ENCODE measurements at places on chromosomes 2 and 18.

DNA sequence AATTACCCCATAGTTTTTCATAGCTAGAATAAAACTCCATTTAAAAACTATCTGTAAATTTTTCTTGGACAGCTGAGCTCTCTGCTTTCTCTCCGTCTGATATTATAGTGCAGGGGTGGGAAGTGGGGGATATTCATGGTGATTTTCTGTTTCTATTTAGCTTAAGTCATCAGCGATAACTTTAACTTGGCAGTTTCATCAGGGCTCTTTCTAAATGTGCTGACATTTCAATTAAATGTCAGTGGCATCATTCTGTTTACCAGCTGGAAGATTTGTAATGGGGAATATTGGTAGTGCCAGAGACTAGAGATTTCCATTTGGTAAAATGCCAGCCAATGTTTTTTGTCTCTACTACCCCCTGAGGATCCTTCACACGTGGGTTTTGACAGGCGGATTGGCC lies 53.5 kb upstream of the CAPN13 start:
- DNase-seq, result no peak

- no peak for DNase-seq
Observed at GRCh38 chr18:9109523-9109922, 7.0 kb downstream of the NDUFV2 start.

DNA sequence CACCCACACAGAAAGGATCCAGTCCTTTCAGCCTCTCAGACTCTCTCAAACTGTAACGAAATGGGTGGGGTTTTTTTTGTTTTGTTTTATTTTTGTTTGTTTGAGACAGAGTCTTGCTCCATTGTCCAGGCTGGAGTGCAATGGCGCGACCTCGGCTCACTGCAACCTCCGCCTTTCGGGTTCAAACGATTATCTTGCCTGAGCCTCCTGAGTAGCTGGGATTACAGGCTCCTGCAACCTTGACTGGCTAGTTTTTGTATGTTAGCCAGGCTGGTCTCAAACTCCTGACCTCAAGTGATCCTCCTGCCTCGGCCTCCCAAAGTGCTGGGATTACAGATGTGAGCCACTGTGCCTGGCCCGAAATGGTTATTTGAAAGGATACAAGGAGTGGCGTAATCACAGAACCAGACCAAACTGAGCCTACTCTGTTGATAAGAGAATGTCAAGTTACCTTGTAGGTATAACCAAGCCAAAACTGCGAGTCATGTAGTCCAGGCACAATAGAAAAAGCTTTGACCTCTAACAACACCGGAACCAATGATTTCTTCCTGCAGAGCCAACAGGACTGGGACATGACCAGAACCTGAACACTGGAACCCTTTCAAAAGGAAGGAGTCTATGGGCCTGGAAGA lies 72.5 kb downstream of the NCAPH start:
- no peak for DNase-seq

GRCh38 chr2:143205106-143205764 lies 76.0 kb downstream of the ARHGAP15 start:
- DNase-seq, result no peak

DNA sequence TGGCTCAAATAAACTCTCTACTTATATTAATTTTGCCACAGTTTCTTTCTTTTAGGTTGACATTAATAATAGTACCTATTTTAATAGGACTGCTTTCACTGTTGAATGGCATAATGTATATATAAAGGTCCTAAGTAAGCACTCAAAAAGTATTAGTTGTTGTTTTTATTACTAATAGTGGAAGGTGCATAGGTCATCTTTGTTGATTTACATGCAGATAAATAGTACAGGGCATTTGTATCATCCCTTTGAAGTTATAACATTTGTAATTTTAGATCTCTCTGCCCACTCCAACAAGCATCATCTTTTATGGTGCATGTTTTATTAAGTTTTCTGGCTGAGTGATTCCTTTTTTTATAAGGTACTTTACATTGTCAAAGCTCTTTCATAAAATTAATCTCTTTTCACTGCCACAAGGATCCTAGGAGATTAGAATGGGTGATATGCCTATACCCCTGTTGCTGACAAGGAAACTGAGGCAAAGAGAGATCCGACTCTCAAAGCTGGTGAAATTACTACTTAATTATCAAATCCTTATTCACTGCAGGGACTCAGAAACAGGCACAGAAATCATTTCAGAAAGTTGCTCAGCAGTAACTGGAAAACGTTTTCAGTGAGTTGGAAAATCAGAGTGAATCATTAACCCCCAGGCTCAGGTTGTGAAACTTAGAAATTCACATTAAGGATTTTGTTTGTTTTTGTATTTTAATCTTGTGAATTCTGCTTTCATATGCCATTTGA lies 299.6 kb downstream of the AGPS start:
- DNase-seq, result no peak

GRCh38 chr2:17030047-17030446 lies 364.4 kb upstream of the CYRIA start:
- DNase-seq, result no peak

DNA sequence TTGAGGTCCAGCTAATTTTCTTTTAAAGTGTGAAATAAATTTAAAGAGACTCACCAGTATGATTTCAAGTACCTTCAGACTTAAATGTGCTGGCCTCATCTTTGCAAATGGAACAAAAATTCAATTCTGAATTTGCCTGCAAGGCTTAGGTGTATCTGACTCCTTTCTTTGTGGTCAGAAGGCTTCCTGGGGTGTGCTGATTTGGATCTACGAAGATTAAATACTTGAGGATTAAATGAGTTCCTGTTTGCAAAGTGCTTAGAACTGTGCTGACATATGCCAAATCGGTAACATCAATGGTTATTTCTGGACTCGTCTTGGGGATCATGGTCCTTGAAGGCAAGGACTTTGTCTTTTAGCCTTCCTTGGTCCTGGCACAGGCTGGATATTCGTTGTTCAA lies 9.7 kb downstream of the KLHL29 start:
- no peak for DNase-seq

GRCh38 chr2:109406301-109406700 lies 207.5 kb downstream of the SEPTIN10 start:
- DNase-seq, result no peak

- DNase-seq, result no peak
Observed at GRCh38 chr2:158806941-158807340, 11.8 kb downstream of the DAPL1 start.

GRCh38 chr18:23189768-23190661 lies 54.7 kb downstream of the CABLES1 start:
- DNase-seq, result no peak

GRCh38 chr2:69682525-69682924 lies 39.0 kb upstream of the AAK1 start:
- DNase-seq, result no peak

GRCh38 chr2:196399722-196400691 lies 228.6 kb upstream of the STK17B start:
- DNase-seq, result no peak

GRCh38 chr2:234046521-234046920 lies 4.0 kb upstream of the SPP2 start:
- DNase-seq, result no peak

- no peak for DNase-seq
Observed at GRCh38 chr2:8592736-8593135, 89.1 kb upstream of the ID2 start.

DNA sequence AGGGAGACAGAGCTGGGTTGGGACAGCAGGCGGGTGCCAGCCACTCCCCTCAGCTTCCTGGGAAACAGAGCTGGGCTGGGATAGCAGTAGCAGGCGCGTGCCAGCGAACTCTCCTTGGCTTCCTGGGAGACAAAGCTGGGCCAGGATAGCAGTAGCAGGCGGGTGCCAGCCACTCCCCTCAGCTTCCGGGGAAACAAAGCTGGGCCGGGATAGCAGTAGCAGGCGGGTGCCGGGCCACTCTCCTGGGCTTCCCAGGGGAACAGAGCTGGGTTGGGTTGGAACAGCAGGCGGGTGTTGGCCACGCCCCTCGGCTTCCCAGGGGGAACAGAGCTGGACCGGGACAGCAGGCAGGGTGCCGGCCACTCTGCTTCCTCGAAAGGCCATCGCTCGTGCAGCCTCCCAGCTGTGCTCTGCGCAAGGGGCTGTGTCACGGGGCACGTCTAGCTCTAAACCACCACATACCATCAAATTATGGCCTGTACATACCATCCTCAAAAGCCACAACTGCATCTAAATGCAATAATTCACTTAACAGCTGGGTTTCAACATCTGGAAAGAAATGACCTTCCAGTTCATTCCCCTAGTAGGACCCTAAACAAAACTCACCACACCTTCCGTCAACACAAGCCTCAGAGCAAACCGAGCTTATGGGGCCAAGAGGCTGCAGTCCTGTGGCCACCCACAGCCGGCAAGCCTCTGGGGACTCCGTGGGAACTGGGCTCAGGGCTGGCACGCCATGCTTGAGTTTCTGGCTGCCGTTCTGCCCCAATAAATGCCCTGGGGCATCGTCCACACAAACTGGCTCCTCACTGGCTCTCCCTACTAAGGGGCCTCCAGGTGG lies 228.3 kb downstream of the TWIST2 start:
- no peak for DNase-seq

- peak; percentile 45 for DNase-seq
Observed at GRCh38 chr18:11387880-11388279, 221.5 kb upstream of the SLC35G4 start.

GRCh38 chr2:19747310-19748072 lies 154.3 kb downstream of the TTC32 start:
- no peak for DNase-seq

- no peak for DNase-seq
Observed at GRCh38 chr2:44164617-44165016, 4.1 kb upstream of the PPM1B start.

GRCh38 chr18:23238651-23239349 lies 103.5 kb downstream of the CABLES1 start:
- no peak for DNase-seq

- DNase-seq, result no peak
Observed at GRCh38 chr2:31378389-31378788, 36.2 kb downstream of the XDH start.

DNA sequence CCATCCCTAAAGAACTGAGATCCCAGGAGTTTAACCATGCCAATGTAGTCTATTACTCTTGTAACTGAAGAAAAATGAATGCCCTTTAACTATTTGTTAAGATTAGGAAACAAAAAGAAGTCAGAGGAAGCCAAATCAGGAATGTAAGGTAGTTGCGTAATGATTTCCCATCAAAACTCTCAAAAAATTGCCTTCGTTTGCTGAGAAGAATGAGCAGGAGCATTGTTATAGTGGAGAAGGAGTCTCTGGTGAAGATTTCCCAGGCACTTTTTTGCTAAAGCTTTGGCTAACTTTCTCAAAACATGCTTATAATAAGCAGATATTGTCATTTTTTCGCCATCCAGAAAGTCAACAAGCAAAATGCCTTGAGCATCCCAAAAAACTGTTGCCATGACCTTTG lies 224.0 kb upstream of the SIX2 start:
- DNase-seq, result no peak

GRCh38 chr2:135050684-135051083 lies 1.4 kb upstream of the RAB3GAP1 start:
- no peak for DNase-seq

- DNase-seq, result no peak
Observed at GRCh38 chr2:27960237-27960912, 69.8 kb downstream of the BABAM2 start.

- no peak for DNase-seq
Observed at GRCh38 chr2:242038928-242039341, 169.4 kb downstream of the RTP5 start.

DNA sequence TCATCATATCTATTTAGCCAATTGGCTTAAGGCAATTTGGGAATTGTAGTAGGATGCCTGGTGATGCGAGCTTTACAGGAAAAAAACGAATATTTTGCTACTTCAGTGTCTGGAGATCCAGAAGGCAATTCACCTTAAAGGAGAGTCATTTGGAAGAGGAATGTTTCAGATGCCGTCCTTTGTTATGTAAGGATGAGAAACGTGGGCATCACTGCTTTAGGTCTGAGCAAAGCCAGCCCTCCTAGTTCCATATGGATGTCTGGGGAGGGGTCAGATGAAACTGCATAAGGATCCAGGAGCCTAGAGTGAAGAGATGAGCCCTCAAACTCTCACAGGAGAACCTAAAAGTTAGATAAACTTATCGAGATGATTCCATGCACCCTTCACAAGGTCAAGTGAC lies 30.9 kb upstream of the DOCK10 start:
- no peak for DNase-seq
